ENCODE measurements at places on chromosomes 1 and 21. TPM values are rescaled to one million over a fixed set of nuclear protein-coding genes. Genes with fewer than 3 reads are reported as not detected.

Gene FCGR3A
- total RNA-seq = 1.1 TPM

Gene CD5L
- total RNA-seq = not detected

Gene PRKCZ
- total RNA-seq = 38.9 TPM

Gene C8B
- total RNA-seq = not detected

Gene RSPH1
- 4.5 TPM for total RNA-seq

Gene OVAAL
- total RNA-seq = not detected

- no peak for DNase-seq
These were observed 108.3 kb downstream of the POU2F1 start for GRCh38 chr1:167328816-167329483.

GRCh38 chr1:6322161-6322560 is 61.3 kb upstream of the GPR153 start:
- DNase-seq = no peak

DNA sequence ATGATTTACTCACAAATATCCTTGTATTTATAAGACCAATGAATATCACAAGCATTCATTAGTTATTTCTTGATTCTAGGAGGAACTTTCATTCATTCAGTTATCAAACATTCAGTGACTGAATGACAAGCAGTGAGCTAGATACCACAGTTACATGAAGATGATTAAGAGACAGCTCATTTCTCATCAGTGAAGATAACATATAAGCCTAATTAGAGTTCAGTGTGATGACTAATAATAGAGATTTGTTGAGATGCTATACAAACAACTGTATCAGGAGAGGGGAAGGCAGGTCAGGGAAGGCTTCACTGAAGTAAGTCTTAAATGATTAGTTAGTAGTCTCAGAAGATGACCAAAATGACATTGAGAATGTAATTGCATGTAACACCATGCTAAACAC is 14.6 kb upstream of the C1orf105 start:
- DNase-seq = no peak

GRCh38 chr1:213651077-213651476 is 336.7 kb upstream of the PROX1 start:
- no peak for DNase-seq

DNA sequence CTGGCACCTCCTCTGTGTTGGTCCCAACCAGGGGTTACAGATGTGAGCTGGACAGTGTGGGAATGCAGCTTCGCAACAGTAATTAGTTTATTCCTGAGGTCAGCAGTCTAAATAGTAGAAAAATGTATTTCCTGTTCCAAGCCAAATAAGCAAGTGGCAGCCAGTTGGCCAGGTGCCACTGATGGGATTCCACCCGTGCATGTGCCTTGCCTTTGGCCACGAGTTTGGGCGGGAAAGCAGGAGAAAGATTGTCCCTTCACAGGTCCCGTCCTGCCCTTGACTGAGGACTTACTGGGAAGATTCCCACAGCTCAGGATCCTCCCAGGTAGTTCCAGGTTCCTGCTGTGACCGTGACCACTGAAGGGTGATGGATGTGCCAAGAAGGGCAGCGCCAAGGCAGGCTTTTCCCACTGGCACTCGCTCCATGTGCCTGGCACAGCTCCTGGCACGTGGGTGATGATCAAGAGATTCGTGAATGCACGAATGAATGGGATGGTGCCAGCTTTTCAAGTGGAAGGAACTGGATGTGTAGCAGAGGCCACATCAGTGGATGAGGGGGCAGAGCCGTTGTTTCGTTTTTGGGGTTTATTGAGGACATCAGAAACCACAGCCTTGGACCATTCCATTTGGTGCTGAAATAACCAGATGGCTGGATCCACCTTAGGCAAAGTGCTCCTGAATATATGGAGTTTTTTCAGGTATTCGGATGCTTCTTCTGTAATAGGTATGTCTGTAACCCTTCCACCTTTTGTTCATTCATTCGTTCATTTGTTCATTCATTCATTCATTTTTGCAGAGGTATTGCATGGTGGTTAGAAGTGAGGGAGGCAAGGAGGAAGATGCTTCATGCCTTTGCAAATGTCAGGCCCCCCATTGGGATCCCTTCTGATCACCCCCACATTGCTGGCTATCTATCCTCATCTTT is 62.4 kb upstream of the WNT4 start:
- no peak for DNase-seq

All from mucosa of descending colon (tissue), 3 donors.